ENCODE measurements at places on chromosomes 3 and 15.

DNA sequence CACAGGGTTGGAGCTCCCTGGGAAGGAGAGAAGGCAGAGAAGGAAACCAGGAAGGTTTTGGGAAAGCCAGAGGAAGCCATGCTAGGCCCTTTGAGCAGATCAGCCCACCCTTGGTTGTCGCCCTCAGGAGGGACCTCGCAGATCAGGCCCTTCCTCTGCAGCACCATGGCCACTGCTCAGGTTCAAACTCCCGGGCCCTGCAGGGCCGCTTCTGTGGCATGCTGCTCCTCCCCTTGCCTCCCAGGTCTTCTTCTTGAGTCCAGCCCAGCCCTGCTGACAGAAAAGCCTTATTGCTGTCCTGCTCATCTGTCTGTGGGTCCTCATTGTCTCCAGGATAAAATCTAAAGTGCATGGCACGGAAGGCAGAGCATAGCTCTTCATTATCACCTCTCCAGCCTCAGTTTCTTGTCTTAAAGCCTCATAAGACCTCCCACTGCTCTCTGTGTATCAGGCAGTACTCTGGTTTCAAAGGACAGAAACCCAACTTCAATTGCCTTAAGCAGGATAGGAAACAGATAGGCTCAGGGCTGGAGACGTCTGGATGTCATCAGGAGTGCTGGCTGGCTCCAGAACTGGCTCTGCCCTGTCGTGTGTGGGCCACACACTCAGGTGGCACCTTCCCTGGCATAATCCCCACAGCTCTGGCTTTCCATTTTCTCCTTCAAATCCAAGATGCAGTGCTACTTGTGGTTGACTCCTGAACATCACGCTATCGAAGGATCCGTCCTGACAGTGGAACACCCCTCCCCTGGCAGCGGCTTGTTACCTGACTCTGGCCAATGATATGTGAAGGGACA is 118.5 kb downstream of the EEFSEC start:
- no peak for DNase-seq

GRCh38 chr15:58167095-58167691 is 29.0 kb downstream of the AQP9 start:
- no peak for DNase-seq

DNA sequence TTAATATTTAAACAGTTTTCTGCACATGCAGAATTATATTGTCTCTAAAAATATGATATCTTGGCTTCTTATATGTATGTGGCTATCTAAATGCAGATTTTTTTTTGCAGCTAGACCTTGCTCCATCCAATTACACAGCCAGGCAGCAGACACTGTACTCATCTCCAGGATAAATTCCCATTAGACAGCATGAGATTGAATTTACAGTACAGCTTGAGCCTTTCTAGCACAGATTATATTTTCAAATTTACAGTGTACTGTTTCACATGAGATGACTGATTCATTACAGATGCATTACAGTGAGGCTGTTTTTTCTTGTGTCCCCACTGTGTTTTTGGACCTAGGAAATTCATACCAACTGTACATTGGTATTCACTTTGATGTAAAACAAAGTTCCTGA is 134.9 kb downstream of the OTOL1 start:
- DNase-seq: no peak

DNA sequence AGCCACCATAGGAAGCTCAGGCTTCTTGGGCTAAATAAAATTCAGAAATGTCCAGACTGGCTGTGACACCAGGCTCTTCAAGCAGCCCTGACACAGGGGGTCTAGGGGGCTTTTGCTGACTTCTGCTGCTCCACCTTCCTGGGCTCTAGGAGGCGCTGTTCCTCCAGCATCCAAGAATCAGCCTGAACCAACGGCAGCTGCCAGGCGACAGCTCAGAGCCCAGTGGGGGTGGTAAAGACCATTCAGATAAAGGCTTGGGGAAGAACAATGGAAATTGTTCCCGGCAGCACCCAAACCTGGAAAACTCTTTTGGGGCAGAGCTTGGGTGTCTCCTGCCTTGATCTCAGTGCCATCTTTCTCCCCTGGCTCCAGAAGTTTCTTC is 21.6 kb upstream of the PSTPIP1 start:
- DNase-seq: no peak

DNA sequence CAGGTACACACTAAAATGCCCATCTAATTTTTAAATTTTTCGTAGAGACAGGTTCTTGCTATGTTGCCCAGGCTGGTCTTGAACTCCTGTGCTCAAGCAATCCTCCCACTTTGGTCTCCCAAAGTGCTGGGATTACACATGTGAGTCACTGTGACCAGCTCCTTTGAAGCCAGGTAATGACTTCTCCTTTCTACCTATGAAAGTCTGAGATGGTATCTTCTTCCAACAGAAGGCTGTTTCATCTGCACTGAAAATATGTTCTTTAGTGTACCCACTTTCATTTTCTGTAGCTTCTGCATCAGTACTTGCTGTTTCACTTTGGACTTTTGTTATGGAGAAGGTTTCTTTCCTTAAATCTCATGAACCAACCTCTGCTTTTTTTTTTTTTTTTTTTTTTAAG is 8.8 kb downstream of the OIP5 start:
- DNase-seq: no peak

GRCh38 chr3:108588601-108589000 is 637 bp downstream of the CIP2A start:
- no peak for DNase-seq

GRCh38 chr3:175741951-175742350 is 882.8 kb downstream of the NAALADL2 start:
- DNase-seq: no peak

DNA sequence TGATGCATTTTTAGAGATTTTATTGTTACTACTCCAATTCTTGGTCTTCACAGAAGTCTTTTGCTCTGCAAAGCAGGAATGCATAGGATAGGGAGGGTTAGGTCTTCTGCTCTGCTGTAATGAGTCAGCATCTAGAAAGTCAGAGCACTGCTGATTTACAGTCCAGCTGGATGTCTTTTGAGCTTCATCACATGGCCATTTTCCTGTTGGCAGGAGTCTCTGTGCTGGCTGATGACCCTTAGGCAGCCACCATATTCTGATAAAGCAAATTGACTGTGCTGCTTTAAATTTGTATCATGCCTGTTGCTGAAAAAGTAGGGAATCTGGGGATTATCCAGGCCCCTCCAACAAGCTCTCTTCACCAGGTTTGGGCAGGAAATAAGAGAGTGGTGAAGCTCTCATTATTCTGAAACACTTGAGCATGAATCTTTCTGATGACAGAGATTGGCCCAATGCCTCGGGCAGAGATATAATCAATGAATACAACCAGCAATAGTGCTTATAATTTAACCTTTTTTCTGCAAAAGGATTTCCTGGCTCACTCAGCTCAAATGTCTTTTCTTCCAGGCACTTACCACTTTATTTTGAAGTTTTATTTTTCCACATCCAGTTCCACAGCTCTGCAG is 9.7 kb upstream of the CRBN start:
- DNase-seq: no peak

- DNase-seq: no peak
These were observed 17.2 kb upstream of the TIMP4 start for GRCh38 chr3:12175844-12176453.

- no peak for DNase-seq
These were observed 3.1 kb downstream of the FOXL2NB start for GRCh38 chr3:138950006-138950644.

- no peak for DNase-seq
These were observed 115.5 kb upstream of the ARPP21 start for GRCh38 chr3:35523838-35524237.

DNA sequence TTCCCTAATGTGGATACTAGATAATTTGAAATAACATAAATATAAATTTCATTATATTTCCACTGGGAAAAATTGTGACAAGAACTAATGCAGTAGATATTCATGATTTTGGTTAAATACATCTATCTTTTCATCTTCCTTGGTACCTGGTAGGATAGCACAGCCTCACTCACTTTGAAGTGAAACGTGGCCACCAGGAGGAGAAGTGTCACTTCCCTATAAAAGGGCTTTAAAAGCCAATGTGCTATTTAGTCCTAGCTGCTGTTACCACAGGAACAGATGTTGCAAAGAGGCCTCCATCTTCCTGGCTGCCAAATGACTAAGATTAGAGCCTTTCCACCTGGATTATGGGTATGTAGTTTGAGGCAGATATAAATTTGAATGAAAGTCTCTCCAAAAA is 140.0 kb downstream of the PLOD2 start:
- DNase-seq: no peak

DNA sequence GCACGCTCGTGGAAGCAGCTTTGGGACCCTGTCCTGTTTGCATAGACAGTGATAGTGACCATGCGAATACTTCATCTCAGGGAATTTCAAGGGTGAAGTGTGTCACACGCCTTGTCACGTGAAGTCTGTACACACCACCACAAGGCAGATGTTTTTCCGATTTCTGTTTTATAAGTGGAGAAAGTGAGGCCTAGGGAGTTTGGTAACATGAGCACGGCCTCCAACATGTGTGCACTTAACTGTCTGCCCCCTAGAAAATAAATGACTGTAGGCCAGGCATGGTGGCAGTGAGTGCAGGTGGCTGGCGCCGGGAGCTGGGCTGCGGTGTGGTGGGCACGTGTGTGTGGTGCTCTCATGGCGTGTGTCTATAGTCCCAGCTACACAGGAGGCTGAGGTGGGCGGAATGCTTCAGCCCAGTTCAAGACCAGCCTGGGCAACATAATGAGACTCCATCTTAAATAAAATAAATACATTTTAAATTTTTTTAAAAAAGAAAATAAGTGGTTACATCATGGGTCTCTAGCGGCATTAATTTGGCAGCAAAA is 42.0 kb downstream of the WHAMM start:
- no peak for DNase-seq

DNA sequence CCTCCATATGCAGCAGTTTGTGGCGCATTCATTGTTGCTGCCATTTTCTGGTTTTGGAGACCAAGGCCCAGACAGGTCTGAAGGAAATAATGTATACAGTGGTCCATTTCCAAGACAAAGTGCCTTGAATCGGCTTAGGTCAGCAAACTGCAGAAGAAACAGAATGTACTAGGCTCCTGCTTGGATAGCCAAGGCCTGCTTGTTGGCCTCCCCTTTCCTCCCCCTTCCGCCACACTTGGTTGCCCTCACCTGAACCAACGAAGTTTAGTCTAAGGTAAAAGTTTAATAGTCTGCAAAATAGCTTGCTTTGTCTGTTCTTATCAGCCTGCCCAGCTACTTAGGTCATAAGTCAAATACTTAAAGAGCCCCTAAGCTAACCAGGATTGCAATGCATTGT is 12.0 kb upstream of the RTP3 start:
- no peak for DNase-seq

- DNase-seq: no peak
These were observed 98.6 kb downstream of the MYRIP start for GRCh38 chr3:39907981-39908380.

DNA sequence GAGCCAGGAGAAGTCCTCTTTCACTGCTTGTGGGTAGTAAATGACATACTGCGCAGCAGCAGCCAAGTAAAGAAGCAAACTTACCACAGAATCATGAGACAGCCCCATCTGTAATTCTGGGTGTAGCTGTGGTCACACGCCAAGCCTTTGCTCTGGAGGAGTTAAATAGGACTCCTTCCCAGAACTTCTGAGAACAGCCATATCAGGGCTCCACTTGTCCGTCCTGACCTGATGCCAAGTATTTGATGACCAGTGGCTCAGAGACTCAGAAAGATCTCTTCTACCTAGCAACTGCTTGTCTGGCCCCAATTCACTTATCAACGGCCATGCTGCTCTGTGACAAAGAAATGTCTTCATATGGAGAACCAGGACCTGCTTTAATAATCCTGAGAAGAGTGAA is 20.6 kb upstream of the GOLIM4 start:
- DNase-seq: peak; percentile 19

DNA sequence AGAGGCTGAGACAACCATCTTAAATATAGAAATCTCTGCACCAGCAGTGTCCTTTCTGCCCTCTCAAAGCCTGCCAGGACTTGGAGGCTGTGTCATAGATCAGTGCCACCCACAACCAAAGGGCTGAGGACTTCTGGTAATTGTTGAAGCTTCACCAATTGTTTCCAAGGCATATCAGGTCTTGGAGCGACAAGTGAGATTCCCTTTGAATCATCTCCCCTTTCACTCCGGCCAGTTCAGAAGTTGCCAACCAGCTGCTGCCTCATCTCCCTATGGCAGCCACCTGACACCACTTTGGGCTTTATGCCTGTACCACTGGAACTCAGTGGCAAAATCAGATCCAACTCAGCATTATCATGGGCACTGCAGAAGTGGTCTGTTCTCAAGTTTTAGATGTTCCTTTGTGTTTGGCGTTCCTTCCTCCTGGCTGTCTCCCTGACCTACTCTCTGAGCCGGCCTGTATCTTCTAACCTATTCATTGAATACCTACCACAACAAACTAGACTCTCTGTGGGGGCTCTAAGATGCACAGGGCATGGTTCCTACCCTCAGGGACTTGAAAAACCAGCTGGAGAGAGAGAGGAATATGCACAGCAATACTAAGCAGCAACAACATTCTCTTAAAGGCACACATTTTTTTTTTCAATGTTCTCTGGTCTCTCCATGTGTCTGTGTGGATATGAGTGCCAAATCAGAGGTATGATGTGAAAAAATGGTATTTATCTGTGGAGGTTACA is 90.8 kb upstream of the PFN2 start:
- no peak for DNase-seq

GRCh38 chr3:184391266-184391665 is 11.4 kb downstream of the CHRD start:
- DNase-seq: no peak

DNA sequence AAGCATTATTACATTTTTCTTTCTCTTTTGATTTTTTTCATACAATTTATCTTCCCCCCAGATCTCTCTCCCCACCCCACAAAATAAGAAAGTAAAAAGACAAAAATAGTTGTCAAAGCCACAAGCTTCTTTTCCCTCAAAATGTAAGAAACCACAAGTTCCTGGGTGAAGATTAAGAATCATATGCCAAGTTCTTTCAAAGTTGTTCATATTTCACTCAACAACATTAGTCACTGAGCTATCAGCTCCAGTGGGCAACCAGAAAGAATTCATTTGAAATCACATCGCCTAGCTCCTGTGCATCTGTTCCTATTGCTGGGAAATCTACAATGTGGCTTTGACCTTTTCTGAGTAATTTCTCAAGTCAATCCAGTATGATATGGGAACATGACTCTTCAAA is 681.6 kb upstream of the ARPP21 start:
- no peak for DNase-seq

- DNase-seq: no peak
These were observed at the start of gene KCNH8 for GRCh38 chr3:19147905-19148767. TSS of gene KCNH8 (plus strand) at chr3:19148510. CDS start at chr3:19148720, 210 bp downstream.

DNA sequence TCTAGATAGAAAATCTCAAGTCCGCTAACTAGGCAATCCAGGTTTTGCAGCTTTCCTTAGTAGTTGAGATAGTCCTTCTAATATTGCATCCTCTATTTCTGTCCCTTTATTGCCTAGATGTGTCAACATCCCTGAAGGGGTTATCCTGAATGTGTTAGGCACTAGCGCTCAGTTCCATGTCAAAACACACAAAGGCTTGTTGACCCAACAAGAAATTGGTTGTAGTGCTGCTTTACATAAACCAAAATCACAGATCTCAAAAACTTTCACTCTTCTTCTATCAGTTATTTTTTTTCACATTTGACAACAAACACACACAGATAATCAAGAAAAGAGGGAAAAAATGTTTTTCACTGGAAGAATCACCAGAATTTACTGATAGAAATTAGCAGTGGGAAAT is 51.4 kb upstream of the SOX2 start:
- no peak for DNase-seq

- no peak for DNase-seq
These were observed 155.6 kb upstream of the GOLIM4 start for GRCh38 chr3:168251371-168251770.

GRCh38 chr3:185639632-185640206 is 53.6 kb downstream of the SENP2 start:
- DNase-seq: no peak
